GM03348 (cell line): ENCODE measurements at places on chromosomes 4 and X.

GRCh38 chr4:138185859-138186645, 56.1 kb downstream of the SLC7A11 start:
- no peak for DNase-seq

DNA sequence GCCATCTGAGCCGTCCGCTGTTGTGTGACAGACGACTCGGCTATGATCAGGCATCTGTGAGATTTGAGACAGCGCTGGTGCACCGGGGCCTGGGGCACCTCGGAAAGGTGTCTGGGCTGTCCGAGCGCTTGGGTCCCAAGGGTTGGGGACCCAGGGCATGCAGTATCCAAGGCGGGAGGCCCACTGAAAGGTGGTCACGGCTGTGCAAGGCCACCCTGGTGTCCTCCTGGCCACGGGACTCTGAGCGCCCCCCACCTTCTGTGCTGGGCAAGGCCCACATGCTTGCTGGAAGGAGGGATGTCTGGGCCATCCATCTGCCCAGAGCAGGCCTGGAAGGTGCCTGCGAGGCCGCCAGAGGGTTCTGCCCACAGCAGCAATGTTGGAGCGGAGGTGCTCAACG, 19.9 kb downstream of the TACC3 start:
- DNase-seq: no peak

- no peak for DNase-seq
Measured at GRCh38 chr4:84220990-84221389, 278.1 kb downstream of the NKX6-1 start.

GRCh38 chrX:67614423-67614822, 70.6 kb downstream of the AR start:
- peak; percentile 2 for DNase-seq

DNA sequence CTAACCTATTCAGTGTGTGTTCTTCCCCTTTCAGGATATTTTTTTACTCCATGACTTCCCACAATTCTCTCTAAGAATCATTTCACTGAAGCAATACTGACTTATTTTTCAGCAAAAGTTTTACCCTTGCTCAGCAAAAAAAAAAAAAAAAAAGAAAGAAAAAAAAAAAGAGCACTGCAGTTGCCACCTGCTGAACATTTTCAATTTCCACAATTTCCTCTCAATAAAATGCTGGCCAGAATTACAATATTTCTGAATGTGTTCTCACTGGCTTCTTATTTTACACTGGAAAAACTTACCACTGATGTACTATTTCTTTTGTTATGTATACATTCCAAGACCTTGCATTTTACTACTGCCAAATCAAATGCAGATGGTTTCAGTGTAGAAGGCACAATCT, 210.4 kb downstream of the PAPSS1 start:
- no peak for DNase-seq

DNA sequence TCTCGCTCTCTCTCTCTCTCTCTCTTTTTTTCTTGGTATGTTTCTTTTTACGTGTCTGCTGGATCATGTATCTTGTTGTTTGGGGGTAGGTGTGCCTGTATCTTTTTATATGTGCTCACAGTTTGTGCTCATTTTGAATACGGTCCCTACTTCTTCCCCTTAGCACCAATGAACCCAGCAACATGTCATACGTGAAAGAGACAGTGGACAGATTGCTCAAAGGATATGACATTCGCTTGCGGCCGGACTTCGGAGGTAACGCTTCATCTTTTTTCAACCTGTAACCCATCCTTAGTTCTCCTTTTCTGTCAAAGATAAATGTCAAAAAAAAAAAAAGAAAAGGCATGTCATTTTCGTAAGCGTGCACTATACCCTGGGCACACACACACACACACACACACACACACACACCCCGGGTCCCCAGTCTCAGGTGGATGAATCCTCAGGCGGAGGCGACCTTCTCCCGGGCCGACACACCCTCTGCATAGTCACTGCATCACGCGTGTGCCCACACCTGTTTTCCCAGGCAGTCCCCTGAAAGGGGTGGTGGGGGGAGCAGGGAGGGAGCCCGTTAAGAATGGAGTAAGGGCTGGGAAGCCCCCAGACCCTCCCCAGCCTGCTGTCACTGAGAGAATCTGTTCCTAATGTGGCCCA, 511 bp downstream of the GABRB1 start:
- no peak for DNase-seq

GRCh38 chr4:1226144-1226481, 22.8 kb downstream of the CTBP1 start:
- no peak for DNase-seq

DNA sequence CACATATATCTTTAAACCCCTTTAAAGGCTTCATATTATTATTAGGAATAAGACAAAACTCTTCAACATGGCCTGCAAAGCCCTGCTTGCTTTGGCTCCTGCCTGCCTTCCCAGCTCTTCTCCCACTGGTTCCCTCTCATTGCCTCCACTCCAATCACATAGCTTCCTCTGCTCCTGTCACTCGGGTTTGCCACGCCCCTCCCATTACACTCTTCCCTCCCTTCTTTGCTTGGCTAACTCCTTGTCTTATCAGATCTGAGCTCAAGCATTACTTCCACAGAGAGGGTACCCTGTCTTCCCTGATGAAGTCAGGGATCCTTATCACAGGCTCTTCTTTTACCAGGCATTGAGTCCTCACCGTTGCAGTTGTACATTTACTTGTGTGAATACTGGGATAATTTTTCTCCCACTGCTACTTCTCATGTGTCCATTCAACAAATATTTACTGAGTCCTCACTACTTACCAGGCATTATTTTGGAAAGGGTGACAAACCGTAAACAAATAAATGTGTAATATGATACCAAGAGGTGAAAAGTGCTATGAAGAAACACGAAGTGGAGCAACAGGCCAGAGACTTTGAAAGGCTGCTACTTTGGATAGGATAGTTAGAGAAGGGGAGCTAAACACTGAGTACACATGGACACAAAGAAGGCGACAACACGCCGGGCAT, 3.2 kb upstream of the VGLL1 start:
- no peak for DNase-seq

DNA sequence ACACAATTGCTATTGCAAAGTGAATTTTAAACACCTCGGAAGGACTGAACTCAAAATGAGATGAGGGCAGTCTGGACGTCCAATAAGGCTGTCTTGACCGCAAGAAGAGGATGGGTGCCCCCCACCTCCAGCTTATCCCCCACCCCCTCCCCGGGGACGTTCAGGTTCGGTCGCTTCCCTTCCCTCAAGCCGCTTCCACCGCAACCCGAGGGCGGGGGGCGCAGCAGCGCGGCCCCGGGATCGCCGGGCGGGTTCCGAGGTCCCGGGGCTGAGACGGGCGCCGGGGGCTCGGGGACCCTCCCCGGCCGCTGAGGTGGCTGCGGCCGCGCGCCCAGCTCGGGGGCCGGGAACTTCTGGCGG, 480 bp downstream of the USP46 start:
- DNase-seq: no peak

GRCh38 chr4:76767983-76768382, 130.0 kb downstream of the SOWAHB start:
- peak; percentile 66 for DNase-seq

DNA sequence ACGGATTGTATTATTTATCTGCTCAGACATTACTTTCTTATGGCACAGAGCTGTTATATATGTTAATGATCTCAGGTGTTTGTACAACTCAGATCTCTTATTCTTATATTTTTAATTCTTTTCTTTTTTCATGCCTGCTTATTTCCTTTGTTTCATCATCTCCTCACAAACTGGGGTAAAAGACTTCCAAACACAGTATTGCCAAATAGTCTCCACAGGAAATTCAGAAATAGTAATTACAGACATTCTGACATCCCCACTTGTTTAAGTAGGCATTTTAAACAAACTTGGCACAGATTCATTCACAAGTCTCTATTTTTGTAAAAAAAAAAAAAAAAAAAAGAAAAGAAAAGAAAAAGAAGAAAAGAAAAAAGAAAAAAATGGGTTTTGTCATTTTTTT, 129.7 kb upstream of the USP38 start:
- DNase-seq: no peak

GRCh38 chr4:151315212-151315886, 10.1 kb downstream of the SH3D19 start:
- peak; percentile 32 for DNase-seq

GRCh38 chr4:162229670-162230069, 65.9 kb upstream of the FSTL5 start:
- DNase-seq: no peak

GRCh38 chr4:47837094-47837907, 566 bp downstream of the CORIN start:
- DNase-seq: peak; percentile 33

- no peak for DNase-seq
Measured at GRCh38 chr4:54006755-54007154, 57.6 kb downstream of the CHIC2 start.

- DNase-seq: peak; percentile 91
Measured at GRCh38 chr4:153541456-153542096, 75.4 kb downstream of the TMEM131L start.

GRCh38 chr4:147596981-147597380, 20.2 kb upstream of the TMEM184C start:
- DNase-seq: peak; percentile 71

- peak; percentile 10 for DNase-seq
Measured at GRCh38 chrX:114344756-114345349, 239.0 kb upstream of the HTR2C start.

DNA sequence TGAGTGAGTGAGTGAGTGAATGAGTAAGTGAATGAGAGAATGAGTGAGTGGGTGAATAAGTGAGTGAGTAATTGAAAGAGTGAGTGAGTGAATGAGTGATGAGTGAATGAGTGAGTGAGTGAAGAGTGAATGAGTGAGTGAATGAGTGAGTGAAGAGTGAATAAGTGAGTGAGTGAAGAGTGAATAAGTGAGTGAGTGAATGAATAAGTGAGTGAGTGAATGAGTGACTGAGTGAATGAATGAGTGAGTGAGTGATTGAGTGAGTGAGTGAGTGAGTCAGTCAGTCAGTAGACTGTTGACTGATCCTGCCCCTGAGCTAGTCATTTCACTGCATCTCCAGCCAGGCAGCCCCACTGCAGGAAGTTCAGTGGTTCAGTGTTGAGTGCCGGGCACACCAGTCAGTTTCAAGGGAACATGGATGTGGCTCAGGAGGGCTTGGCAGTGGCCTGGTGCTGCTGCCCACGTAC, 228.4 kb upstream of the PSAPL1 start:
- no peak for DNase-seq

DNA sequence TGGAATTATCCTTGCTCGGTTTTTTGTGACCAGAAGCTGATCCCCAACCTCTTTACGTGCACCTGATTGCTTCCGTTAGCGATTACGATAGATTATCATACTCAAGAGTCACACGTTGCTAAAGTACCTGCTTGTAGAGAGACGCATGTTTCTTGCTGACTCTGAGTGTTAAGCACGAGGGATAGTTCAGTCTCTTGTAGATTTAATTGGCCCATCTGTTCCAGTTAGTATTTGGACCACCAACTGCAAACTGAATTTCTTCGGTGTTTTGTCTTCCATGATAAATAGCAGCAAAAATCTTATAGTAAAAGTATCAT, 516 bp upstream of the COX18 start:
- no peak for DNase-seq

GRCh38 chrX:41314204-41314603, 19.8 kb upstream of the DDX3X start:
- no peak for DNase-seq
